ENCODE measurements at places on chromosomes 12 and 14.

DNA sequence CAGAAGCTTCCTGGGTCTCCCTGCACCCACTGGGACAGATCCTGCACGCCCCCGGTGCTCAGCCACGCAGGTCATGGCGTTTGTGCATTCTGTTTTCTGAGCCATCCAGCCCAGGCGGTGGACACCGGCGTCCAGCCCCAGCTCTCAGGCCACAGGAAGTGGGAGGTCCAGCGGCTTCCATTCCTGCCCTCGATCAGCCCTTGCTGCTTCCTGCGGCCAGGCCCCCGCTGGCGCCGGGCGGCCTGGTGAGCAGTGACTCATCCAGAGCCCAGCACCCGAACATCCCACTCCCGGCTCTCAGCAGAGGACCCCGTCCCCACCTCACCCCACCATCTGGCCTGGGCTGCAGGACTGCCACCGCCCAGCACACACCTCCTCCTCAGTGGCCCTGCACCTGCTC is 18.0 kb upstream of the NUDT14 start:
- DNase-seq = no peak

- DNase-seq = no peak
Measured at GRCh38 chr14:99731547-99732435, 47.7 kb downstream of the CYP46A1 start.

DNA sequence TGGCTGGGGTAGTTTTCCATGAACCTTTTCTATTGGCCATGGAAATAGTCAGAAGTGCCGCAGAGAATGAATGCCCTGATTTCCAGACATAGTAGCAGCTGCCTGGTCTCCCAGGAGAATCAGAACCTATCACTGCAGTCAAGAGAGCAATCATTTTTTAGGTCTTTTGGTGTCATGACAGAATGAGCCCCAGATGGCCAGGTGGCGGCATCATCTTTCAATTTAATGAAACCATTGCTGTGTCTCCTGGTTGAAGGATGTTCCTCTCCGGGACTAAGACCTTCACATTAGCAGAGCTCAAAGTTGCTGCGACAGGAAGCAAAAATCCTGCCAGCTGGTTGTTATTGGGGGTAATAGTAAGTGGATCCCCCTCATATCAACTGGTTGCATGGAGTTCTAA is 18.8 kb downstream of the TNFAIP2 start:
- DNase-seq = no peak

GRCh38 chr12:90653040-90653439 is 301.9 kb downstream of the CCER1 start:
- DNase-seq = no peak

GRCh38 chr14:52397844-52398243 is 83.7 kb downstream of the PTGER2 start:
- DNase-seq = no peak

DNA sequence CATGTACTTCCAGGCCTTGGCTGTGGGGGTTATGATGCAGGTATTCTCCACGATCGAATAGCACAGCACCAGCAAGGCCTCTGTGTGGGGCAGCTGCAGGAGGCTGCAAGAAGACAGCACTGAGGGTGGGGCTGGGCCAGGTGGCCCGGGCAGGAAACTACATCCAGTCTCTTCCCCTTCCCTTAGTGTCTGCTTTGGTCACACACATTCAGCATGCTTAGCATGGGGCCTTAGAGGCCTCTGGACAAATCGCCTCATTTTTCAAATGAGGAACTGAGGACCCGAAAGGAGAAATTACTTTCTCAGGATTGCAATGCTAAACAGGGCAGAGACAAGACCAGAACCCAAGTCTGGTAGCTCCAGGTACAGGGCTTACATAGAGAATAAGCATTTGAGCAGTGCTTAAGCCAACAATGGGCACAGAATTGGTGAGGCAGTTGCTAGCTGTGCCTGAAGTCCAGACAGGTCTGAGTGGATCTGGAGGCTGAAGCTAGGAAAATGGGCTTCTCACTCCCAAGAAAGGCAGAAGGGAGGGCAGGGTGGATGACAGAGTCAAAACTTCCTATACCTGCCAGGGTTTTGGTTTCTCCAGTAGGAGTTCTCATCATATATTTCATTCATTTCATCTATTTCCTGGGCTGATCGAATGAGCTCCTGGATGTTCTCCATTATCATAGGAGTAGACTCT is 3.5 kb downstream of the ACRBP start:
- no peak for DNase-seq

GRCh38 chr14:31244626-31245025 is 37.0 kb upstream of the HECTD1 start:
- no peak for DNase-seq

- no peak for DNase-seq
Measured at GRCh38 chr12:101829639-101830366, 956 bp downstream of the GNPTAB start.

- no peak for DNase-seq
Measured at GRCh38 chr12:124827588-124828184, 36.0 kb downstream of the SCARB1 start.

DNA sequence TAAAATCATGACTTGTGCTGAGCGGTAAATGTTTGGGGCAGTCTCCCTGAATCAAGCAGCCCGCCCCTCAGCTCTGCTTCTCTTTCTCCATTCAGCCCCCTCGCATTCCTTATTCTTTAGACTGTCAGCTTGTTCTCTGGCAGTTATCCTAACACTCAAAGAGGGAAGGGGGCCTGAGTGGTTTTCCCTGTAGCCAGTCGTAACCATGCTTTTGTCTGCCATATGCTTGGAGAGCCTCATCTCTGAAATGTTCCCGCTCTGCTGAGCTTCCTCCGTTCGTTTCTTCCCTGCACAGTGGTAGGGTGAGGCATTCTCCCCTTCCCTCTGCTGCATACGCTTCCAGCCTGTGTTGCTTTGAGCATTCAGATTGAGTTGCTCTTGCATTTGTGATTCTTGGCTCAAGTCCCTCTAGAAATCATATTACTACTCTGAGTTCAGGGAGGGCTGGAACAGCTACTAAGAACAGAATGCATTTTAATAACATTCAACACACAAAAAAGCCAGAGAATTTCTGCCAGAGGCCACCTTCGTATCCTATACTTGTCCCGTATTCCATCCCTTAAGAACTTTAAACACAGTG is 119.7 kb downstream of the FBXL14 start:
- no peak for DNase-seq

GRCh38 chr12:110826592-110827200 is 20.1 kb upstream of the CCDC63 start:
- no peak for DNase-seq

- DNase-seq = no peak
Measured at GRCh38 chr14:82422230-82422629, 888.6 kb upstream of the SEL1L start.

DNA sequence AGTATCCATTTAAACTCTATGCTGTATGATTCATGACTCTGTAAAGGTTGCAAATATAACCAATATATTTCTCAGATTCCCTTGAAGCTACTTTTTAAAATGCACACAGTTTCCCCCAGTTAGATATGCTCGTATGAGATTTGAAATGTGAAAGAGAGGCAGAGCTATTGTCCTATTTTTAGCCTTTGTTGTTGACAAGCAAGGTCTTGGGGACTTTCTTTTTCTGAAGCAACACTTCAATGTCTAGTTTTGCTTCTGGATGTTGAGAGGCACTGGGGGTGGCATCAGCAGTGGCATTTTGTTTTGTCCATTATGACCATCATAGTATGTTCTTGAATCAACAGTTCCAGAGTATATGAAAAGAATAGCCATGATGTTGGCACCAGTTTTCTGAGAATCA is 63.4 kb downstream of the ASCL1 start:
- DNase-seq = no peak

DNA sequence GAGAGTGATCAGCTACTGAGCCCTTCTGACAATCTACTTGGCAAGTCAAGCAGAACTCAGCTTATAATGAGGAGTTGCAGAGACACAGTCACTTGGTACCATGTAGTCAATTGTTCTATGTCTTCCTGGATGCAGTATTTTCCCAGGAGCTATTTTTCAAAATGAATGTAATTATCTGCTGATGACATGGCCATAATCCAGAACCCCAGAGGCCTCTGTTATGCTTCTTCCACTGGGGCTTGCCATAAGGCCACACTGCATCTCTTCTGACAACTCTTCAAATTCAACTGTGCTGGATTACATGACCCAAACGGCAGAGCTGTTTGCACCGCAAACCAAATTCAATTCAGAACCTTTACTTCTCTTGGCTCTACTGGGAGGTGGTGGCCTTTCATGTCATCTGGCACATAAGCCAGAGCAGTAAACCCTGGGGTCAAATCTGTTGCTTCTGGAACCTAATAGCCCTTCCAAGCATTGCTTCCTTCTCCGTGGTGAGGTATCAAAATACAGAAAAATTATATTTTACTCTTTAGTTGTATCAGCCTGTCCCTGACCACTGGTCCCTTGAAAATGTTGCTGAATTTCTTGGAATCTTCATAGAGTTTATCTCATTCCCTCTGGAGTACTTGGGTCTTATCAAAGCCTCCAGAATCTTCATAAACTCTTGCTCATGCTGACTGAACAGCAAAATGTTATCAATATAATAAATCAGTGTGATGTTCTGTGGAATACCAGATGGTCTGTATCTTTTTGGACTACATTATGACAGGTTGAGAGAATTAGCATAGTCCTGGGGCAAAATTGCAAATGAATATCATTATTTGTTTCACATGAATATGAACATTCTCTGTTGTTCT is 79.4 kb upstream of the DCN start:
- no peak for DNase-seq

DNA sequence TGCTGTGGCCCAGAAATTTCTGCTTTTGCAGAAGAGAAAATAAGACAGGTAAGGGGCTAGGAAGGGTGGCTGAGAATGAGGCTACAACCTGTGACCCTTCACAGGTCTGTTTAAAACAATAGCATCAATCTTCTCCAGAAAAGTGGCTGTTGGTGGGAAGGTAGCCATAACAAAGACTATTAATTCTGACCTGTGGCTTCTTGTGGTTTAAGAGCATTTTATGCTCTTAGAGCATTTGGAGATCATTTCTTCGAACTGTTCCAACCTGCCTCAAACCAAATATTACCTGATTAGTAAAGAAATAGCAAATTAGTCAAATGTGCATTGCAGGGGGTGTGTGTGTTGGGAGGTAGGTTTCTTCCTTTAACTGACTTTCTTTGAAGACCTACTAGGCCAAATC is 15.2 kb upstream of the TCP11L2 start:
- no peak for DNase-seq

- no peak for DNase-seq
Measured at GRCh38 chr14:99575043-99576023, 28.7 kb downstream of the CCDC85C start.

- DNase-seq = no peak
Measured at GRCh38 chr12:121209221-121209620, 708 bp upstream of the P2RX4 start.

DNA sequence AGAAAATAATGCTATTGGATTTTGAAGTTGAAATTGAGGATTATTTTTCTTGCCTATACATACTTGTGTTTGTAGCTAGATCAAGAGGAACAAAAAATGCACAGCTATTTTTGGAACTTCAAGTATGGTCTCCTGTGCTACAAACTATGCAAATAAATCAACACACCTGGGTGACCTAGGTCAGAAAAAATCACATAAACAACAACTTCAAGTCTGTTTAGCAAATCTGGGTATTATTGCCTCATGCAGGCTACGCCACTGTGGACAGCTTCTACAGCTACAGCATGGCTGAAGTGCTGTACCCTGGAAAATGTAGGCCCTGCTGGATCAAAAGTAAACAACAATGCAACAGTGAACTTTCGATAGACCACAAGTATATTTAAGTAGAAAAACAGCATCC is 87.5 kb downstream of the SLC6A15 start:
- no peak for DNase-seq

DNA sequence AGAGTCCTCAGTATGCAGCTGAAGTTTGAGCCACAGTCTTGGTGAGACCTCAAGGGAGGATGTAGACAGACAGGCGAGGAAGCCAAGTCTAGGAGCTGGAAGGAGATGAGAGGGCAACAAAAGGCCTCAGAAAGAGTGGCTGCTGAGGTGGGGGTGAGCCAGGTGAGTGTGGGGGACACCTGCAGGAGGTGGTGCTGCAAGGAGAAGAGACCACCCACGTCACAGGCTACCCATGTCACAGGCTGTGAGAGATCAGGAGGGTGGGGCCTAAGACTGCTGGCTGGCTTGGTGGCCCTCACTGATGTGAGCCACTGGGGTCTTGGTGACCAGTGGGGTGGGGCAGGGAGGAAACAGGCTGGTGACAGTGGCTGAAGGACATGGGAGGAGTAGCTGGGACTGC is 97.3 kb downstream of the KIF26A start:
- no peak for DNase-seq

DNA sequence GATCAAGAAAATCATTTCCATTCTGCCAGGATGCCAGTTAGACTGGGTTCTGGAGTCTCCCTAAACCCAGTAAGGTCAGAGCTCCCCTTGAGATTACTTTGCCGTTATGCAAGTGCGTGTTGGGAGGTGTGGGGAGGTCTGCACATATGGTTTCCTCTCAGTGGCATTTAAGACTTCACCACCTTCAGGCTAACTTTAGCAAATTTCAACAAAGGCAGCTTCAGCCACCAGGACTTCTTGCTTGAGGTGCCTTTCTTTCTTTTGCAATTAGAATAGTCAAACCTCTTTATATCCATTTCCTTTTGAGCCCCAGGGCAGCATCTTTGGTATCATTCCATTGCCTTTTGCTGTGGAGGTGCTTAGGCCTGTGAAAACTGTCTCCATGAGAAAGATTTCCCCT is 117.2 kb upstream of the CCND2 start:
- no peak for DNase-seq

DNA sequence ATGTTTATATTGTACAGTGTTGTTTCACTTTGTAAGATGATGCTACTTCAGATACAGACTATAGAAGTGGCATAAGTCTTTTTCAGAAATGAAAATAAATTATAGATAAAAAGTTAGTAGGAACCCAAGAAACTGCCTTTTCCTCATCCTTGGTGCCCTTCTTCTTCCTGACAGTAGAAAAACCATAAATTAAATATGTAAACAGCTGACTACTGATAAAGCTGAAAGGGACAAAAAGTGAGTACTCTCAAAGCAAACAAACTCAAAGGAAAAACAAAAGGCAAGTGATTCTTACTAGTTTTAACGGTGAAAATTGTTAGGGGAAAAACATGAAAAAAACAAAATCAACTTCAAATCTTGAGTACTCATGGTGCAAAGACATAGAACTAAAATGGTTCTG is 8.6 kb upstream of the C12orf50 start:
- DNase-seq = no peak

DNA sequence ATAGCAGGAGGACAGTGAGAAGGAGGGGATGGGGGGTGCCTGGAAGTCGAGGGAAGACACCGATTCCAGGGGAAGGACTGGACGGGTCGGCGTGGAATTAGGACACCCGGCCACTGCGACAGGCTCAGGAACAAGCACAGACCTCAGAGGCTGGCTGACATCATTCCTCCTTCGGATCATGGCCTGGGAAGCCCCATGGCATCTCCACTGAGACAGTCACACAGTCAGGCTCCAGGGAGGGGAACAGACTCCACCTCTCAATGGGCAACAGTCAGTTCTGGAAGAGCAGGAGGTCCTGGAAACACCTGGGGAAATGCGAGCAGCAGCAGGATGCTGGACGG is 67.9 kb upstream of the FBRSL1 start:
- no peak for DNase-seq

- DNase-seq = no peak
Measured at GRCh38 chr14:104979758-104980610, 1.8 kb upstream of the AHNAK2 start.

All from activated gamma-delta T cell (primary cell).